ENCODE measurements at places on chromosomes 5 and 9.
A peak's percentile ranks its signal among the peaks of the same experiment; 100 is the strongest.

GRCh38 chr5:171863935-171864334 lies 78.3 kb downstream of the SMIM23 start:
- peak; percentile 60 for DNase-seq

GRCh38 chr5:66958980-66959641 lies 237.5 kb downstream of the CD180 start:
- DNase-seq = no peak

GRCh38 chr5:19713740-19714139 lies 274.3 kb downstream of the CDH18 start:
- no peak for DNase-seq

DNA sequence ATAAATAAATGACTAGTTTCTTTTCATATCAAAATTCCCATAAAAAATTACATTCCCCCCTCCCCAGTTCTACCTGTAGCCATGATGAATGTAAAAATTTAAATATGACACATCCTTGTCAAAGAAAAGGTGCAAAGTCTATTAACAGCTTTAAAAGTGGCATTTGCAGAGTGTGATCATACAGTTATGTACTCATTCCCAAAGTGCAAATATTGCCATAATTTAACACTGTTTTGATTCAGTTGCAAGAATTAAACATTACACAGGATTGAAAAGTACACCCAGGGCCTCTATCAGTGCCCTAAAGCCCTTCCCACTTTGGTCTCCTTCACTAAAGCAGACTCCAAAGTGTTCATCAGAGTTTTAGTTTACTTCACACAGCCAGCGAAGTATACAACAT lies 51.8 kb downstream of the RNF145 start:
- no peak for DNase-seq

- DNase-seq = no peak
These were observed 32.2 kb upstream of the PAX5 start for GRCh38 chr9:37066139-37066725.

GRCh38 chr5:14522721-14523120 lies 58.9 kb upstream of the OTULINL start:
- no peak for DNase-seq

- no peak for DNase-seq
These were observed 18.7 kb downstream of the MYMK start for GRCh38 chr9:133505901-133506652.

- no peak for DNase-seq
These were observed 324.9 kb downstream of the ZNF608 start for GRCh38 chr5:124421584-124421983.

DNA sequence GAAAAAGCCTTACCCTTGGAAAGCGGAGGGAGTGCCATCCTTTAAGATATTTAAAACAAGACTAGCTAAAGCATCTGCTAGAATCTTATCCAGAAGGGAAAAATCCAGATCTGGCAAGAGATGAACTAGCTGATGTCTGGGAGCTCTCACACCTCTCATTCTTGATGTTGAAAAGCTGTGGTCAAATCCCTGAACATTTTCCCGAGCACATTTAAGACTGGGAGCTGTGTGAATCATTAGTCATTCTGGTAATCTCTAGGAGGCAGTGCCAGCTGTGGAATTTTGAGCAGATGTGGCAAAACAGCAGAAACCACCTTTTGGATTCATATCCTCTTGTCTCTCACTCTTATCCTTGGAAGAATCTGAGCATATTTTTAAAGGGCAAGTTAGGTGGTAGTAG lies 218.0 kb downstream of the MAN2A1 start:
- no peak for DNase-seq

- DNase-seq = no peak
These were observed 68.9 kb downstream of the PHF2 start for GRCh38 chr9:93645149-93645889.

- no peak for DNase-seq
These were observed 268.9 kb upstream of the PDE4D start for GRCh38 chr5:60162441-60162840.

- no peak for DNase-seq
These were observed 28.5 kb upstream of the RICTOR start for GRCh38 chr5:39102684-39103155.

DNA sequence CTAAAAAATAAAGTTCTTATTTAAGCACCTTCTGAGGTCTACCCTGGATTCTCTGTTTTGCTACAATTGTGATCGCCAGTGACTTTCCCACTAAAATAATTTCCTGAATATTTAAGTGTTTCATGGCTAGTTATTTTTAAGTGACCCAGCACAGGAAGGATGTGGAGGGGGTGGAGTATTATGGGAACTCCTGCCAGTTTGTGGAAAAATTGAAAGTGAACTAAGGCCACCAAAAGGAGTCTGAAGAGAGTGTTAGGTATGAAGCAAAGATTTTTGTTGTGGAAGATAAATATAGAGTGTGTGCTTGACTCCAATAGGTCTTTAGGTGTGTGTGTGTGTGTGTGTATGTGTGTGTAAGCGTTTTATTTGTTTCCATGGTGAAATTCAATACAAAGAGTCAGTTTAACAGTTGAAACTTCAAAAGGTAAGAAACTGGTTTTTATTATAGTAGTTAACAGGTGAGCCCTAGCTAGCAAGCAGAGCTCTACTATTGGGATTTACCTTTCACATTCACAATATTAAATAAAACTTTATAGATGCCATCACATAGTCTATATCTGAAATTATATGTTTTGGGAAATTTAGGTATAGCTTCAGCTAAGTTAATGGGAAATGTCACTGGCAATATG lies 25.6 kb downstream of the RASGRF2 start:
- no peak for DNase-seq

DNA sequence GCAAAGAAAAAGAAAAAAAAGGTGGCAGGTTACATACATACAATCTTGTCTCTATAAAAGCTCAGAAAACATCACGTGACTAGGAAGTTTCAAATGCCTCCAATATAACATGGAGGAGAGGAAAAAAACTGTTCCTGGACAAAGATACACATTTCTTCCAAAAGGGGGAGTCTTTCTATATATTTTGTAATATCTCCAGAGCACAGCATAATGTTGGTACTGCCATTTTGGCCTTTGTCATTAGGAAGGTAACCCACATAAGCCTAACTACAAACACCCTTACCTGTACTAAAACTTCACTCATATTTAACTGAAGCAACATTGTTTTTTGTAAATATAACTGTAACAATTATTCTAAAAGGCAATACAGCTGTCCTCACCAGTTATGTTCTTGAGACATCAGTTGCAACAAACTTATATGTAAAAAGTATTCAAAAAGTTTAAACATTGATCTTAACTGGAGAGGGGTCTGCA lies 1.2 kb upstream of the BTF3 start:
- DNase-seq = peak; percentile 35

GRCh38 chr5:1793301-1793740 lies 6.3 kb downstream of the MRPL36 start:
- DNase-seq = no peak

DNA sequence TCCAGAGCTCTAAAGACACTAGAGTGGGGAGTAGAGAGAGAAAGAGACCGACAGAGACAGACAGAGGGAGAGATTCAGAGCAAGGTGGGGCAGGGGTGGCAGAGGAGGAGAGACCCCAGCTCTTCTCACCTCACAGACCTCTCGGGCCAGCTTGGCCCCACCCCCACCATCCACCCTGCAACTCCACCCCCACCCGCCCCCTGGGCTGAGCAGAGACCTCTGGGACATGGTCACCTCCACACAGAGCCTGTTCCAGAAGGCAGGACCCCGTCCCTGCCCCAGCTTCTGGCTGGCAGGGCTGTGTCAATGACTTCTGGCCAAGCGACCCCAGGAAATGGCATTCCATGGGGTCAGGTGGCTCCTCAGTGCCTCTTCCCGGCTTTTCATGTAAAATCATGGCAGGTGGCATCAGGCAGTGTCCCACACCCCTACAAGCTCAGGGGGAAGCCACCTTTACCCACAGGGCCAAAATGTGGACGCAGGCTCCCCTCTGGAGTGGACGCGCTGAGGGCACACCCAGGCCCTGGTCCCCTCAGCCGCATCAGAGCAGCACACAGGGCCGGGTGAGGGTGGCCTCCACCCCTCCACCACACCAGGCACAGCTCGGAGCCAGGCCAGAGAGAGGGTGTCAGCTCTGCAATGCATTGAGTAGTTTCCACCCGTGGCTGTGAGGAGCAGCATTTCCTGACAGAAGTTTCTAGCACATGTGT lies 131.2 kb upstream of the LPCAT1 start:
- DNase-seq = no peak

GRCh38 chr5:600886-601541 lies 11.1 kb upstream of the CEP72 start:
- DNase-seq = no peak

- DNase-seq = no peak
These were observed 13.0 kb downstream of the CCNH start for GRCh38 chr5:87399720-87400119.

DNA sequence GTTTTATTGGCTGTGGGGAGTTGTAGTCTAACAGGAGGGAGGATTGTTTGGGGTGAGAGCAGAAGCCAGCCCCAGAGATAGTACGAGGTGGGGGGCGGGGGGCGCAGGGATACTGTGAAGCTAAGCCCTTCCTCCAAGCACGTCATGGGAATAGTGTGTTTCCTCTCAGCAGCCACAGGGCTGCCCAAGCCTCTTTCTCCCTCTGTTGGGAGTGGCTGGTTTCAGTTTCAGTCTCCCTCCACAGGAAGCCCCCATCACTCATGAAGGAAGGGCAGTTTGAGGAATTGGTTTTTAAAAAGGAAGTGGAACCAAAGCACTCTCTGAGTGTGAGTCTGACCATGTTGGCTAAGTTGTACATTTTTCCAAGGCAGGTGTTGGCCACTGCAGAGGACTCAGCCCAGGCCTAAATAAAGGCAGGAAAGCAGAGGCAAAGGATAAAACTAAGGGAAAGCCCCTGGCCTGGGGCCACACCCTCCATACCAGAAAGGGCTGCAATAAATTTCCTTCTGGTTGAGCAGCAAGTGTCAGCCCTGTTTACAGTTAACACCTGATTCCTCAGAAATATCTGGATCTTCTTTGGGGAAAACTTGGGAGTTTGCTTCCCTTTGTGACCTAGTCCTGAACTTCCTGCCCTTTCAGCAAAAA lies 3.2 kb downstream of the RAB24 start:
- DNase-seq = no peak

- DNase-seq = no peak
These were observed 31.5 kb upstream of the NSMF start for GRCh38 chr9:137490532-137491186.

DNA sequence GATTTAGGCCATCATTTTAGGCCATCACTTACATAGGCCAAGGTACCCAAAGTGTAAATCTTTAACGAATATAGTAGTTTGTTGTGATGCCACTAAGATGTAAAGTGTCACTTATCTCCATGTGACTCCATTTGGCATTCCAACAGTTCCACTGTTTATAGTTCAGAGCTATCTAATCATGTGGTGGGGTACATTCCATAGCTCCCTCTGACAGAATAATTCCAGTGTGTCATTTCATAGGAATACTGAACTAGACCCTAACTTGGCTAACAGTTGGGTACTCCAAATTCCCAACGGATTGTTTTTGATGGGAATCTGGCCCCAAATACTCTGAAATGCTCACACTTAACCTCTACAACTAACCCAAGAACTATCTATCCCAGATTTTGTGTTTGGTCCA lies 76.7 kb upstream of the FST start:
- no peak for DNase-seq

- no peak for DNase-seq
These were observed 49.6 kb upstream of the CPLX2 start for GRCh38 chr5:175821790-175822211.

- DNase-seq = no peak
These were observed 693.4 kb downstream of the KCTD16 start for GRCh38 chr5:144864118-144864517.

DNA sequence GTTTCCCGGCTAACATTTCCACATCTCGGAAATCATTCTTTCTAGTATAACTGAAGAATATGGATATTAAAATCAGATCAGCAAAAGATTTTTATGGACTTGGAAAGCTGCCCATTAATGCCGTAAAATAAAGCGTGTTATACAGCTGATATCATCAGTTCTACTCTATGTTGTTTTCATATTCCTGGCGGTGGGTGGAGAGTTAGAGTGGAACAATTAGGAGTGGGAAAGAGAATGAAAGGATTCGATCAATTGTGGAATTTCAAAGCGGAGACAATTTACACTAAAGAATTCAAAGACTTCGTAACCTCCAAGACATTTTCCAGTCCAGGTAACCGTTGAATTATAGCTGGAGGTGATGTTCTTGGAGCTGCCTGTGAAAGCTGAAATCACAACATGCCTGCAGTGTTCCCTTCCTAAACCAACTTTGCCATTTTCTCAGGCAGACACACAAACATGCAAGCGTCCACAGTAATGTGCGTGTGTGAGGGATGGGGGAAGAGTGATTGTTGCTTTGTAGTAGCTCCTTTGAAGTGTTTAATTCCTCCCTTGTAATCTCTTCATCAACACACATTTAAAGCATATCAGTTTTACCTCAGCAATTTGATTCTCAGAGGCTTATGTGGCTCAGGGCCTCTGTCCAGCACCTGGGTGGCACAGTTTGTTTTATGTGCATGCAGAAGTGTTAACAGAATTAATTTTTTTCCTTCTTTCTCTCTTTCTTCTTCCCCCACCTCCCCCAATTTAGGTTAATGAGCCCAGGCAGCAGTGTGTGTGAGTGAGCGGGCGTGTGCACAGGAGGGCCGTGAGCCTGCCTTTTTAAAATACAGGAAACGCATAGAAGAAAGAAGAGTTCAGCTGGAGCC lies 544.1 kb downstream of the RAB3C start:
- DNase-seq = no peak

DNA sequence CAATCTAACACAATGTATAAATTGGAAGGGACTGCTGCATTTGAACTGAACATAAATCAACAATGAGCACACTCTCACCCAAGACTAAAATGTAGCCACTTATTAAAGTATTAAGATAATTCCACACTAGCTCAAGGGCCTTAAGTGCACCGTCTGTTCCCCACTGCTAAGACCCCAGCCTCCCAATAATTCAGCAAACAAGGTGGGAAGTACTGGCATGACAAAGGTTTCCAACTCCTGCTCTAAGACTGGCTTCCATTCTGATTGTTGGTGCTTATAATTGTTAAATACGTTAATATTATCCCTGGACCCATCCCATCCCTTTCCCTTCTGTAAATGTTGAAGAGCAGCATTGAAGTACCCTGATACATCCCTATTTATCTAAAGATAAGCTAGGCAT lies 636.7 kb downstream of the NR2F1-AS1 start:
- no peak for DNase-seq

GRCh38 chr5:56200971-56201666 lies 32.0 kb downstream of the ANKRD55 start:
- peak; percentile 25 for DNase-seq

- DNase-seq = no peak
These were observed 5.1 kb downstream of the GLRX start for GRCh38 chr5:95817430-95817829.

- no peak for DNase-seq
These were observed 4.1 kb downstream of the BICD2 start for GRCh38 chr9:92760494-92760893.

DNA sequence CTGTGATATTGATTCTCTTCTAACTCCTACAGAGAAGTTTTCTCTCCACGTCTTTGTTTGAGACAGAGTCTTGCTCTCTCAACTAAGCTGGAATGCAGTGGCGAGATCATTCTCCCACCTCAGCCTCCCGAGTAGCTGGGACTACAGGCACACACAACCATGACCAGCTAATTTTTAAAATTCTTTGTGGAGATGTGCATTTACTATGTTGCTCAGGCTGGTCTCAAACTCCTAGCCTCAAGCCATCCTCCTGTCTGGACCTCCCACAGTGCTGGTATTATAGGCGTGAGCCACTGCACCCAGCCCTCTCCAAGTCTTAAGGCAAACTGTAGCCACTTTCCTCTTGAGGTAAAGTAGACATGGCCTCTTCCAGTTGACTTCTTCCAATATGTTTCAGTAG lies 72.2 kb downstream of the SNX18 start:
- no peak for DNase-seq

All from amniotic stem cell (primary cell).